Central memory CD4-positive, alpha-beta T cell (primary cell): ENCODE measurements at places on chromosomes 7 and 10.

- DNase-seq = no peak
Measured at GRCh38 chr7:47601119-47601880, 19.4 kb upstream of the TNS3 start.

DNA sequence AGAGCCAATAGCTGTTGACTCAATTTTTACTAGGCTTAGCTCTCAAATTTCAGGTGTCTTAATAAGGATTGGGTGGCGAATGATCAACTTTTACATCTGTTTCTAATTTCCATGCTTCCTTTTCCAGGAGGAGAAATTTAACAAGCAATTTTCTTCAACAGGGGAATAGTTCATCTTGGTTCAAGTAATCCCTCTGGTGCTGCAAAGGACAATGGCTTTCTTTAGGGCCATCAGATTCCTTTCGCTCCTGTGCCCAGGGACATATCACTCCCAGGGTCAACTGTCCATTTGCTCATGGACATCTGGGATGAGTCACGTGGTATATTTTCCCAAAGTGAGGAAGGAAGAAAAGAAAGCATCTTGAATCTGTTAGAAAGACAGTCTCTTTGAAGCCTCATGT is 313.3 kb downstream of the FRMD4A start:
- DNase-seq = no peak

DNA sequence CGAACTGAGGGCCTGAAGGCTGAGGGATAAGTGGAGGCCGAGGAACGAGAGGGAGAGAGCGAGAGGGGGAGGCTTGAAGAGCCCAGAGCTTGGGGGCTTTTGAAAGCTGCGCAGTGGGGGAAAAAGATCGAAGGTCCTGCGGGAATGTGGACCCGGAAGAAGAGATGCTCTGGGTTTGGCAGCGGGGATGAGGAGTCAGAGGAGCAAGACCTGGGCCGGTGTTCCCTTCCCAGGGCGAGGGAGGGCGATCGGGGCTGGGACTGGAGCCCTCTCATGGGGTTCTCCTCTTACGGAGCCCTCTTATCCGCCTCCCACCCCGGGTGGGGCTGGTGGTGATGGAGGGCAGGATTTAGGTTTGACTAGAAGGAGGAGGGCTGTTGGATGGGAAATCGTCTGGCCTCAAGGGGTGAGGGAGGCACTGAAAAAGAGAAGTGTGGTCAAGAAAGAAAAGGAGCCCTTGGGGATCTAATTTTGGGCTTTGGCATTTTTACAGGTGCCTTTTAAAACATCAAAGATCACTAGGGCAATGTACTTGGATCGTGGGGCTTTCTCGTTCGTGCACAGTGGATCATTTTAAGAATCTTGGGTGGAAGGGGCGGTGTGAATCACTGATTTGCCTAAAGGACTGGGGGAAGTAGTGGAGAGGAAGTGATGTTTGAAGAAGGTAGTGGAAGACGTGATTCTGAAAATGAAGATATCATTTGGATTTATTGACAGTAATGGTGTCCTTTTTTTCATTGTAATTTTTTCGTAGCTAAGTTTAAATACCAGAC is 637 bp downstream of the SAMD8 start:
- peak; percentile 50 for DNase-seq

GRCh38 chr10:86971232-86971991 is 3.1 kb downstream of the ADIRF start:
- DNase-seq = peak; percentile 90

- no peak for DNase-seq
Measured at GRCh38 chr10:32393911-32394310, 47.0 kb upstream of the EPC1 start.

- peak; percentile 85 for DNase-seq
Measured at GRCh38 chr7:106346678-106347217, 62.0 kb upstream of the NAMPT start.

DNA sequence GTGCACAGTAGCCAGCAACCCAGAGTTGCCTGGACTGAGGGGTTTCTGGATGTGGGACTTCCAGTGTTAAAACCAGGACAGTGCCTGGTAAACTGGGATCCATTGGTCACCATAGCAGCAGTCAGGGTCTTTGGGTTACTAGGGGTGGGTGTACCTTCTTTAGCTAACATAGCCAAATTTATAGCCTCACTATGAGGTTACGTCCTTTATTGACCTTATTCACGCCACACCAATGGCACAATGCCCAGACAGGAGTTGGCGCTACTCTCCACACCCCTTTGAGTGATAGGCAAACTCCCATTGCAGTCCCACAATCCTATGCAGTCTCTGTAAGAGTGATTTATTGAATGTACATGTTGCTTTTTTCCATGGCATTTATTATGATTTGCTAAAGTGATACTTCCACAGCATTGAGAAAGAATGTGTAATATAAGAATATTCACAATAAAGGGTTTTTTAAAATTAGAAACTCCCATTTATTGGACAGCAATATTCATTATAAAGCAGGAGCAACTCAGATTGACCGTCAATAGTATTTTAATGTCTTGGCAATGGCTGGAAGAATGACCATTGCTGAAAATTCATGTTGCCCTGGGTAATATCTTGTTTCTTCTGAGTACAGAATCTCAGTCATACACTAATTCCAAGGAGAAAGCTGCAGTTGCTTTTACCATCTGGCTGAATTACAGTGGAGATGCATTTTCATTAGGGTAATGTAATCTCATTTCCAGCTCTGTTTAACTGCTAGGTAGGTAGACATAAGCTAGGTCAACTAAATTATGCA is 26.1 kb downstream of the IFIT5 start:
- no peak for DNase-seq

DNA sequence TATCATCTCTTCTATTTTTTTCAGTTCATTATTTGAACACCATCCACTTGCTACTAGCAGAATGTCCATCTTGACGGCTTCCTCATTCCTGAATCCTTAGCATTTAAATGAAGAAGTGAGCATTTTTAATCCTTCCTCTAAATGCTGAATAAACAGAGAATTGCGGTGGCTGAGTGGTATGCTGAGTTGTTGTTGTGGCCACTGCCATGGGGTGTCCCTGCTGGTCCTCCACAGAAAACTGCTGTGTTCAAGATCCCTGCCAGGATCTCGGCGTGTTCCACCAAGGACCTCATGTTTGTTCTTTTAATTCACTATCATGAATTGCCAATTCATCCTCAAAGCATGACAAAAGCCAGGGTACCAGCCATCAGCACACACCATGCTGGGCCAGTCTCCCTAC is 48.9 kb upstream of the HABP2 start:
- no peak for DNase-seq

GRCh38 chr10:22454634-22455033 is 109.3 kb downstream of the SPAG6 start:
- DNase-seq = no peak
